ENCODE measurements at places on chromosomes 2 and 18. TPM values are rescaled to one million over a fixed set of nuclear protein-coding genes. Genes with fewer than 3 reads are reported as not detected.

Gene LDLRAD4
- 36.5 TPM for total RNA-seq

Gene GPR155
- 3.1 TPM for total RNA-seq

Gene ANKRD30BL
- not detected for total RNA-seq

Gene CPO
- not detected for total RNA-seq

Gene EML6
- 0.83 TPM for total RNA-seq

Gene AQP12A
- total RNA-seq: not detected

Gene SLC9A2
- not detected for total RNA-seq

Gene MROH2A
- not detected for total RNA-seq

Gene UGT1A8
- total RNA-seq: not detected
